ENCODE measurements at places on chromosomes 3 and 15.

DNA sequence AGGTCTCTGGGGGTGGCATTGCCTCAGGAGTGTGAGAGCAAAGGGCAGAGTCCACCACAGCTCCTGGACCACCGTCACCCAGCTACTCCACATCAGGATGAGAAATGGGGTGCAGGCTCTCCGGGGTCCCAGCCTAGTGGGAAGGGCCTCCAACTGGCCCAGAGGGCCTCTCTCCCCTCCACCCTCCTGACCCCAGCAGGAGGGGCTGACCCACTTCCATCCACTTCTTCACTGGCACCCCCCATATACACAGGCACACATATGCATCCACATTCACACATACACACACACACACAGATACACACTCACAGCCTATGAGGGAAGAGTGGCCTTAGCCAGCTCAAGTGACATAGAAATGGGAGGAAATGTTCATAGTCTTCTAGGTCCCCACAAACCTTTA is 286.0 kb downstream of the OCA2 start:
- H3K27me3 ChIP-seq: no peaks in the 10 kb centered on the region
- no peak overlapping the region for H3K4me3 ChIP-seq
- no peaks in the 10 kb centered on the region for H3K4me1 ChIP-seq
- H3K27ac ChIP-seq: no peak overlapping the region
- H3K36me3 ChIP-seq: no peaks in the 10 kb centered on the region

GRCh38 chr3:133979553-133979952 is 50.2 kb downstream of the SLCO2A1 start:
- no peaks in the 10 kb centered on the region for H3K27me3 ChIP-seq
- no peaks in the 10 kb centered on the region for H3K36me3 ChIP-seq
- no peak overlapping the region for H3K27ac ChIP-seq
- no peak for DNase-seq
- no peak overlapping the region for H3K4me3 ChIP-seq
- H3K4me1 ChIP-seq: no peaks in the 10 kb centered on the region

- peak; percentile 27 for DNase-seq
- no peaks in the 10 kb centered on the region for H3K36me3 ChIP-seq
- no peak overlapping the region for H3K4me3 ChIP-seq
- H3K27ac ChIP-seq: no peak overlapping the region
- H3K27me3 ChIP-seq: no peaks in the 10 kb centered on the region
These were observed 44.3 kb upstream of the CHRNB4 start for GRCh38 chr15:78685159-78685921.

DNA sequence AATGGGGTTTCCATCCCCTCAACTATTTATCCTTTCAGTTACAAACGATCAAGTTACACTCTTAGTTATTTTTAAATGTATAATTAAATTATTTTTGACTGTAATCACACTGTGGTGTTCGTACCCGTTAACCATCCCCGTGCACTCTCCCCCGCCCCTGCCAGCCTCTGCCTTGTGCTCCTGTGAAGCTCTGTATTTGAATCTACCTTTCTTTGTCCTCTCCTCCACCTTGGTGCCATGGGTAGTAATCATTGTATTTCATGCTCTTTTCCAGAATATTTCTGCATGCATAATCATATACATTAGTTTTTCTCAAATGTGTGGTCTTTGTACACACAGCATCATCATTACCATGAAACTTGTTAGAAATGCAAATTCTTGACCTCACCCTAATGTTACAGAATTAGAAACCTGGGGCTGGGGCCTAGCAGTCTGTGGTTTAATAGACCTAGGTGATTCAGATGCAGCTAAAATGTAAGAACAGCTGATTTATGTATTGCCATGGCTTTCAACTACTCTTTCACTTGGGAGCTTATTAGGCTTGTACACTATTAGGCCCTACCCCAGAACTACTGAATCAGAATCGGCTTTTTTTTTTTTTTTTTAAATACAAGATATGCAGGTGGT is 91.5 kb downstream of the STT3B start:
- no peaks in the 10 kb centered on the region for H3K27me3 ChIP-seq
- H3K36me3 ChIP-seq: no peaks in the 10 kb centered on the region
- no peak overlapping the region for H3K27ac ChIP-seq
- DNase-seq: no peak

DNA sequence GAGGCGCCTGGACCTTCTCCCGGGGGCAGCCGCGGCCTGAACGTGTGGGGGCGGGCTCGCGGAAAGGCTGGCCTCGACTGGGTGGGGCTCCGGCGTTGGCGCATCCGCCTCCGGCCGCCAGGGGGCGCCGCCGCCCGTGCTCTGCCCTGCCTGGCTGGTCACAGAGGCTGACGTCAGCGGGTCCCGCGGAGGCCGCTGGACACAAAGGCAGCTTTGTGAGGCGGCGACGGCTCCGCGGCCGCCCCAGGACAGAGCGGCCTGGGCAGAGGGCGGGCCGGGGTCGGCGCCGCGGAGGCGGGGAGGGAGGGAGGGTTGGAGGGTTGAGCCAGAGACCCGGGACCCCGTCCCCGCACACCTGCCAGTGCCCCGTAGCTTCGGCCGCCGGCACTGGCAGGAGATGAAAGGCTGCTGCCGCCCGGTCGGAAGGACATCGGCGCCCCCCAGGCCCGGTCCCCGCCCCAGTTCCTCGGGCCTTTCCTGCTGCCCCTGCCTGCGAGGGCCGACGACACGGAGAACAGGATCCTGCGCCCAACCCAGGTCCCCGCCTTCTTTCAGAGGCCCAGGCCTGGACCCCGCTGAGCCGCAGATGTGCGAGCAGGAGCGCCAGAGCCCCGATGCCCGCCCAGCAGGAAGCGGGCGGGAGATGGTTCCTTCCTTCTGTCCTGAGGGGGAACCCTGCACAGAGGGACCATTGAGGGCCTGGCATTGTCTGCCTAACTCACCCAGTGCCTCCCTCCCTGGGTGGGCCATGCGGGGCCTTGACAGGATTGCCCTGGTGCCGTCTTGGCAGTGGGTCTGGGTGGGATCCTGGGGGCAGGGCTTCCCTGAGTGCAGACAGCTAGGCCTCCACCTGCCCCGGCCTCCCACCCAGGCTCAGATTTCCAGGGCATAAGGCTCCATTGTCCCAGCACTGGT is 8.7 kb upstream of the SEMA3B start:
- peaks cover 57% of the 10 kb centered on the region for H3K4me1 ChIP-seq
- peak overlapping the region; percentile 98 for H3K27ac ChIP-seq
- H3K36me3 ChIP-seq: no peaks in the 10 kb centered on the region
- no peaks in the 10 kb centered on the region for H3K27me3 ChIP-seq
- H3K4me3 ChIP-seq: peak overlapping the region; percentile 54

DNA sequence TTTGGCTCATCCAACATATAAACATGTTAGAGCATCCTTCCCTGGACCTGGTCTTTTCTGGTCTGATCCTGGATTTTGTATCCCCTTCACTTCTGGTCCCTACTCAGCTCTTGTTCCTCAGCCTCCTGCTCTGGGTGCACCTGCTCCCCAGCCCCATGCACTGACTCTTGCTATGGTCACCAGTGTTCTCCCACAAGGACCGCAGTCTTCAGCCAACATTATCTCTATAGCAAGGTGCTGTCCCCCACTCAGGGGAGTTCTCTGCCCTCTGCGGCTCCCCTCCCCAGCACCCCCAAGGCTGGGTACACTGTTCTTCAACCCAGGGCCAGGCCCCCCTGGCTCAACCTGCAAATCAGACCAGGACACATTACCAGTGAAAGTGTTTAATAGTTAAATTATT is 80.2 kb downstream of the SEC22A start:
- DNase-seq: no peak
- no peaks in the 10 kb centered on the region for H3K4me1 ChIP-seq
- no peaks in the 10 kb centered on the region for H3K27me3 ChIP-seq
- no peak overlapping the region for H3K27ac ChIP-seq

DNA sequence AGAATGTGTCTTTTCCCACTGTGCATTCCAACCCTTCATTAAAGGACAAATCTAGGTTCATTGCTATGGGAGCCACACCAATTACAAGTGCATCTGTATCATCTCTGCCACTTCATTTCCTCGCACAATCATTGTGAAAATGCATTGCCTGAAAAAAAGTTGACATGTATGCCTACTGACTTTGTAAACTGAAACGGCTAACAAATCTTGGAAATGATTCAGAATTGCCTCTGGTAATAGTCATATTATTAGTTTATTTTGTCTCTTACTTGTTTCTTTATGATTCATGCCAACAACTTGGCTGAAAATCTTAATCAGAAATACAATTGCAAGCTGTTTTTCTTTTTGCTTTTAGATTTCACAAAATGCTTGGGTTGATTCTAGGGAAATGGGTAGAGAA is 497.1 kb downstream of the ZIC1 start:
- no peaks in the 10 kb centered on the region for H3K27me3 ChIP-seq
- H3K4me3 ChIP-seq: no peak overlapping the region
- no peak for DNase-seq
- no peaks in the 10 kb centered on the region for H3K36me3 ChIP-seq

DNA sequence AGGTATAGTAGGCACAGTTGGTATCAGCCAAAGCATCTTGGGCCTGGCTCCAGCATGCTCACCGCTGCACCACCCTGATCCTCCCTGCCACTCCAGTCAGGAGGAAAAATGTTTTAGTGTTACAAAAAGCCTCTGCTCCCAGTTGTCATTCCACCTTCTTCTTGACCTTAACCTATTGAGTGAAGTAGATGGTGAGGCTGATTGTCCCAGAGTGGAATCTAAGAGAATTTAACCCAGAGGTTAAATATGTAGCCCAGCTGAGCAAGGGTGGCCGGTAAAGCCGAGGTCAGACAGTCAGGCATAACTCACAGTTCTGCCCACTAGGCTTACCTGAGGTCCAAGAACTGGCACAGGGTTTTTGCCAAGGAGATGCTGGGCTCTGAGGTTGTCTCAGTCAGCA is 30.7 kb upstream of the TNIK start:
- no peak overlapping the region for H3K27ac ChIP-seq
- H3K27me3 ChIP-seq: no peaks in the 10 kb centered on the region
- no peaks in the 10 kb centered on the region for H3K4me1 ChIP-seq
- DNase-seq: no peak

- peak overlapping the region; percentile 51 for H3K4me3 ChIP-seq
- H3K27me3 ChIP-seq: no peaks in the 10 kb centered on the region
- peaks cover 27% of the 10 kb centered on the region for H3K4me1 ChIP-seq
- no peak for DNase-seq
- peaks cover 24% of the 10 kb centered on the region for H3K36me3 ChIP-seq
These were observed 871 bp downstream of the MAP1A start for GRCh38 chr15:43518197-43518761.

- no peak overlapping the region for H3K4me3 ChIP-seq
- no peak overlapping the region for H3K27ac ChIP-seq
- no peak for DNase-seq
- H3K36me3 ChIP-seq: no peaks in the 10 kb centered on the region
- no peaks in the 10 kb centered on the region for H3K4me1 ChIP-seq
These were observed 265.2 kb downstream of the SUCLG2 start for GRCh38 chr3:67389176-67389575.

DNA sequence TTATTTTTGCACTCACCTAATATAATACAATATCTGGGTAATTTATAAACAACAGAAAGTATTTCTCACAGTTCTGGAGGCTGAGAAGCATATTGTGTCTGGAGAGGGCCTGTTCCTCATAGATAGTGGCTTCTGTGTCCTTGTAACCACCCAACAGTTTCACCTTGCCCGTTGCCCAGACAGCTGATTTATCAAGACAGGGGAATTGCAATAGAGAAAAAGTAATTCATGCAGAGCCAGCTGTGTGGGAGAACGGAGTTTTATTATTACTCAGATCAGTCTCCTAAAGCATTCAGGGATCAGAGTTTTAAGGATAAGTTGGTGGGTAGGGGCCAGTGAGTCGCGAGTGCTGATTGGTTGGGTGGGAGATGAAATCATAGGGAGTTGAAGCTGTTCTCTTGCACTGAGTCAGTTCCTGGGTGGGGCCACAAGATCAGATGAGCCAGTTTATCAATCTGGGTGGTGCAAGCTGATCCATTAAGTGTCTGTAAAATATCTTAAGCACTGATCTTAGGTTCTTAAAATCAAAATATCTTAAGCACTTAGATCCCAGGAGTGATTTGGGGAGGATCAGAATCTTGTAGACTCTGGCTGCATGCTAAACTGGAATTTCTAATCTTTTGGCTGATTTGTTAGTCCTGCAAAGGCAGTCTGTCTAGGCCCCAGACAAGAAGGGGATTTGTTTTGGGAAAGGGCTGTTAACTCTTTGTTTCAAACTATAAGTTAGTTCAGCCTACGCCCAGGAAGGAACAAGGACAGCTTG is 33.9 kb upstream of the C15orf39 start:
- H3K4me1 ChIP-seq: no peaks in the 10 kb centered on the region
- H3K27me3 ChIP-seq: no peaks in the 10 kb centered on the region
- H3K36me3 ChIP-seq: no peaks in the 10 kb centered on the region
- no peak for DNase-seq
- H3K27ac ChIP-seq: no peak overlapping the region

DNA sequence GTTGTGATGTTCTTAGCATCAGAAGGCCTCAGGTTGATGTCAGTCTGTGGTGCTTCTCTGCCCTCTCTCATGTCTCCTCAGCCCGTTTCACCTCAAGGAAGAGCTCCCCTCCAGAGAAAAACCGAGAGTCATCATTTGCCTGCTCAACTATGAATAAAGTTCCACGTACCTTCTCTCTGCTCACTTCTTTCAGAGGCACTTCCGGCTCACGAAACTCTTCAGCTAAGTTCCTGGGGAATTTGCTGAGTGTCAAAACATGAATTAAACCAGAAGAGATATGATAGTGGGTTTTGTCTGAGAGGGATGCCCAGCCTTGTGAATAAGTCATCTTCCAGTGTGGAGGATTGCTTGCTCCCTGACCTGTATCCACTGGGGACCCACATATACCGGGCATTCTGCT is 37.7 kb downstream of the CCR4 start:
- H3K27me3 ChIP-seq: no peaks in the 10 kb centered on the region
- H3K27ac ChIP-seq: no peak overlapping the region
- no peaks in the 10 kb centered on the region for H3K36me3 ChIP-seq
- no peaks in the 10 kb centered on the region for H3K4me1 ChIP-seq
- H3K4me3 ChIP-seq: no peak overlapping the region

- no peak overlapping the region for H3K27ac ChIP-seq
- H3K4me1 ChIP-seq: no peaks in the 10 kb centered on the region
- DNase-seq: no peak
- H3K36me3 ChIP-seq: no peaks in the 10 kb centered on the region
- H3K4me3 ChIP-seq: no peak overlapping the region
These were observed 11.9 kb downstream of the SCAMP5 start for GRCh38 chr15:75007216-75007615.

GRCh38 chr3:126446301-126446700 is 29.4 kb downstream of the ZXDC start:
- peak; percentile 84 for DNase-seq
- H3K27me3 ChIP-seq: no peaks in the 10 kb centered on the region
- no peak overlapping the region for H3K4me3 ChIP-seq
- H3K27ac ChIP-seq: no peak overlapping the region
- H3K4me1 ChIP-seq: no peaks in the 10 kb centered on the region

DNA sequence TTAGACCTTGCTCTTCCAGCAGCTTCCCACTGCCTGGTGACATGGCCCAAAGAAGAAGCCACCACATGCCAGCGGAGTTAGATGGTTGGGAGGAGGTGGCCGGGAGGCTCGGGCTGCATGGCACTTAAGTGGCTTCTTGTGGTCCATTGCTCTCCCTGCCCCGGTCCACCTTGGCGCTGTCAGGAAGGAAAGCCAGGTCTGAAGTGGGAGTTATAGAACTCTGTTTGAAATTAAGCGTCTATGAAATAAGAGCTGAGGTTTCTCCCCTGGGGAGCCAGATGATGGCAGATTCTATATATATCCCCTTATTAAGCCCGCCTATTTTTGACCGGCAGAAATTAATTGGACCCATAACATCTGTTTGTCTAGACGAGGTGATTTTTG is 61.2 kb downstream of the ITGA11 start:
- peaks cover 17% of the 10 kb centered on the region for H3K4me1 ChIP-seq
- no peaks in the 10 kb centered on the region for H3K27me3 ChIP-seq
- H3K36me3 ChIP-seq: no peaks in the 10 kb centered on the region

All from vagina (tissue), 2 donors.